T-helper 2 cell (primary cell): ENCODE measurements at places on chromosomes 7 and 10.

GRCh38 chr10:89279421-89279869, 22.4 kb upstream of the IFIT2 start:
- no peak for DNase-seq

GRCh38 chr10:97503406-97503805, 4.7 kb downstream of the UBTD1 start:
- DNase-seq, result no peak

DNA sequence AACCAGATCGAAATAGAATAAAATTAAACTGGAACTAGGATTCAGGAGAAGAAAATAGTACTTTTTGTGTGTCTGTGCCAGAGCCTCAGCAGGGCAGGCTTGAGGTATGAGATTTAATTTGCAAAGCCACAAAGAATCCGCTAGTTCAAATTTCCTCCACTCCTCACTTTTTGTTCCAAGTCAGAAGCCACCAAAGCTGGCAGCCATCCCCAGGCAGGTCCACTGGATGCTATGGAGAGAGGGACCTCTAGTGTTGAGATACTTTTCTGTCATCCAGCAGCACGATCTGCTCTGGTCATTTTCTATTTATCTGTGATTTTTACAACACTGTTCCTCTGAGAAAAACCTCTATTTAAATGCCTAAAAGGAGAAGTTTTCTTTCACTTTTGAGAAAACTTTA, 147.9 kb upstream of the FRMD4A start:
- no peak for DNase-seq

DNA sequence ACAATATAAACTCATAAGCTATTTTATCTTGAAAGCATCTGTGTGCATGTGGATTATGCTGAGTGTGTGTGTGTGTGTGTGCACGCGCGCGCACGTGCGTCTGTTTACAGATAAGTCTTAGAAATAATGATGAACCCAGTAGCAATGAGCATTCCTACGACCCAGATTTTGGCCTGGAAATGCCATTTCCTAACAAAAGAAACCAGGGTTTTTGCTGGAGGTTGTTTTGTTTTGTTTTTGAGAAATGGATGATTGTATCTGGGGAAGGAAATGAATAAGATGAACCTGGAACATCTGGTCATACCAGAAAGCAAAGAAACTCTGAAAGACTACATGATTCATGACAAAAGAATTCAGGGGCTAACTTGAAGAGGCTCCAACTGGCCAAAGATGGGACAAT, 22.1 kb upstream of the LMOD2 start:
- DNase-seq, result no peak

DNA sequence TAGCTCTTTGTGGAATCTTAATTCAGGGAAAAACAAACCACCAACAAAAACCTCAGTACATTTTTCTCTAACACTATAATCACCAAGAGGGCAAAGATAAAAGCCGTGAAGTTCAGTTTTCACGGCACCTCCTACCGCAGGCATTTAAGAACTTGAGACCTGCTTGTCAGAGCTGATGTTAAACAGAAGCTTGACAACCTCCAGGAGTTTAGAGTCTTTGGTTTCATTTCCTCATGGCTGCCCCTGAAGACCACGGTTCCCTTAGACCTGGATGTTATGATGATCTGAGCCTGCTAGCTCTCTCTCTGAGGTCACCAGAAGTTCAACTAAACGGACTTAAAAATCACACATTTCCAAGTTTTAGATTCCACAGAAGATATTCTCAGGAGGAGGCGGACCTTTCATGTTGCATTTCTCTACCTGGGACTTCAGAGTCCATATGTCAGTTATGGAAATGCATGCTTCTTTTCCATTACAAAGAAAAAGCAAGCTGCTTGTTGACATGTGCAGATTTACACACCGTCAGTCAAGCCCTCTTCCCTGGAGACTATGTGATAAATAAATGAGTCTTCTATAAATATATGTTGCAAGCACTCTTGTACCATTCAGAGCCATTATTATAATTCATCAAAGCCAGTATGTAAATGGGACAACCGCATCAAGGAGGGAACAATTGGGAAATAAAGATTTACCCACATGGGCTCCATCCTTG, 258.0 kb downstream of the GFRA1 start:
- no peak for DNase-seq

GRCh38 chr7:129741743-129742213, 130.3 kb downstream of the NRF1 start:
- no peak for DNase-seq

DNA sequence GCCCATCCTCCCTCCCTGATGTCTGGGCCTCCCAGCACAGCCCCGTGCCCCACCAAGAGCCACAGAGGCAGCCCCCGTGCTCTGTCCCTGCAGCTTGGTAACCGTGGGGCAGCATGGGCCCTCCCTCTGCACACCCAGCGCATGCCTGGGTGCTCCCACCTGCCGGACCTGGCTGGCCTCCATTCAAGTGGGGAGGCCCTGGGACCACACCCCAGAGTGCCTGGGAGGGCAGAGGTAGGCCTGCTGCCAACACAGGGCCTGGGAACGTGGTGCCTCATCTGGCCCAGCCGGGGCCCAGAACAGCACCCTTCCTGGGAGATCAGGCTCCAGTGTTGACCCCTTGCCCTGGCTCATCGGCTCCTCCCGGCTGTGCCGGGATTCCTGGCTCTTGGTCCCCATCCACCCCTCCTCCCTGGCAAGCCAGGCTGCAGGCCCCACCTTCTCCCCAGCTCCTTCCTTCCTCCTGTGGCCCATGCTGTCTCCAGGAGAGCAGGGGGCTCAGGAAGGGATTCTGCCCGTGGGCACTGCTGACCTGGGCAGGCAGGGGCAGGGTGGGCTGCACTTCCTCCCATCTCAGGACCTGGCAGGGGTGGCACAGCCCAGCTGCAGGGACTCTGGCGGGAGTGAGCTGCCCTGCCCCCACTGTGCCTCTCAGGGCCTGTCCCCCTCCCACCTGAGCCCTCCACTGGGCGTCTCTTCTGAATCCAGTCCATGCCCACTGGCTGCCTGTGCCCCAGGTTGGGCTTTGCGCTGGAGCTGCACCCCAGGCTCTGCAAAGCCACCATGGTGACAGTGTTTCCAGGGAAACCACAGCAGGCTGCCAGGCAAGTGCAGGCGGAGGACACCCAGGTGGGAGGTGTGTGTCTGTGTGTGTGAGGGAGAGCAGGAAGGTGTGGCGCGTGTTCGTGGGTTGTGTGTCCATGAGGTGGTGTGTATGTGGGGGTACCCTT, 32.6 kb downstream of the PWWP2B start:
- no peak for DNase-seq

- no peak for DNase-seq
These were observed 6.5 kb upstream of the SNX10 start for GRCh38 chr7:26284995-26285632.

DNA sequence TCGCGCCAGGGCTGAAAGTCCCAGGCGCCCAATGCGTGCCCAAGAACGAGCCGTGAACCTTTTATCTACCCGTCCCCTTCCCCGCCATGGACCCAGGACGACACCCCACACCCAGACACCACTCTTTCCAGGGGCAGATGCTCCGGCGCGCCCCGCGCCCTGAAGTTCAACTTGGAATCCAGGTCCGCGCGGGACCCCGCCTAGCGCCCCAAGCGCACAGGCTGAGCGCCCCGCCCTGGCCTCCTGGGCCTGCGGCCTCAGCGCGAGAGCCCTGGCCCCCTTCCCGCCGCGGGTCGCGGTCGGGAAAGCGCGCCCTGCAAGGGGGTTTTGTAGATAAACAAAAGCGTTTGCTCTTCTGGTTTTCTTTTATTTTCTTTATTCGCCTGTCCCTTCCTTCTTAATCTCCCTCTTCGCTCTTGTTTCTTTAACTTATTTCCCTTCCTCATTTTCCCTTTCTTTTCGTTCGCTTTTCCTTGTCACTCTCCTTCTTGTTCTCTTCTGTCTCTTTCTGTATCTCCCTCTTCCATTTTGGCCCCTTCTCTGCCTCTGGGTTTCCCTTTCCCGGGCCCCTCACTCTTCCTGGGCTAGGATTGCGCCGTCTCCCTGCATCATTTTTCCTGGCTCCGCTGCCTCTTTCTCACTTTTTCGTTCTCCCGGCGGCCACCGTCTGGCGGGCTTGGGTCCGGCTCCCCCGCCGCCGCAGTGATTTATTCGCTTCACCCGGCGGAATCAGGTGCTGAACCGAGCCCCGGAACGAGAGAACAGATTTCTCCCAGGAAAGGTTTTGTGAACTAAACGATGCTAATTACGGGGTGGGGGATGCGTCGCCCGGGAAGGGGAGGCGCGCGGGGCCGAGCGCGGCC, 15.3 kb upstream of the PAX2 start:
- no peak for DNase-seq

GRCh38 chr7:143354965-143355364, 7.5 kb downstream of the FAM131B start:
- DNase-seq, result no peak

DNA sequence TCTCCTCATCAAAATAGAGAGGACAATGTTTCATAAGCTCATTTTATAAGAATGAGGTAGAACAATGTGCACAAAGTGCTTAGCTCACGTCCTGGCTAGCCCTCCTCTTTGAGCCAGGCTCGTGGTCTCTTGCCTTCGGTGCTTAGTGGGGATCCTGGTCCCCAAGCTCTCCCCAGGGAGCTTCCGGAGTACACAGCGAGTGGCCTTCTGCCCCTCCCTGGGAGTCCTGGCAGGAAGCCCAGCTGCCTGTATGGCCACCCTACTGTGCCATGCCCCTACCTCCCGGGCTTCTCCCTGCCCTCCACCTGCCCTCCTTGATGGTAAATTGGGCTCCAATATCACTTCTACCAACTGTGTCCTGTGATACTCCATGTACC, 868 bp downstream of the MYO1G start:
- no peak for DNase-seq

GRCh38 chr7:101553771-101554445, 75.2 kb downstream of the MYL10 start:
- DNase-seq, result no peak

- DNase-seq, result no peak
These were observed 52.7 kb downstream of the DENND11 start for GRCh38 chr7:141649137-141649864.

- no peak for DNase-seq
These were observed 1.5 kb downstream of the KMT2E start for GRCh38 chr7:105015390-105015965.

DNA sequence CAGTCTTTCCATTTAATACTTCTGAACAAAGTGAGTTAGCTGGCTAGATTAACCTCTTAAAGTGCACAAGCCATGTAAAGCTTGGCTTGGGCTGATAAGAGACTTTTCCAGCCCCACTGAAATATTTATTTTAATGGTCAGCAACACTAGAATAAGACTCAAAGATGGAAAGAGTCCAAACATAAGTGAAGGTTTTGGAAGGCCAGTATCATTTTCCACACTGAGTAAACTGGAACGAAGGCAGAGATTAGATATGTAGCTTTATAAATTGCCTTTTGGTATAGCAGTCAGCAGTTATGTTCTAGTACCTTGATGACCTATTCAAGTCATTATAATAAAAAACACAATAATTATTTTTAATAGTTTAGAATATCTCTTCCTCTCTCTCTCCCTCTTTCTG, 102.2 kb downstream of the HDAC9 start:
- no peak for DNase-seq

- DNase-seq, result no peak
These were observed 109.4 kb downstream of the MAD1L1 start for GRCh38 chr7:2123360-2123759.

DNA sequence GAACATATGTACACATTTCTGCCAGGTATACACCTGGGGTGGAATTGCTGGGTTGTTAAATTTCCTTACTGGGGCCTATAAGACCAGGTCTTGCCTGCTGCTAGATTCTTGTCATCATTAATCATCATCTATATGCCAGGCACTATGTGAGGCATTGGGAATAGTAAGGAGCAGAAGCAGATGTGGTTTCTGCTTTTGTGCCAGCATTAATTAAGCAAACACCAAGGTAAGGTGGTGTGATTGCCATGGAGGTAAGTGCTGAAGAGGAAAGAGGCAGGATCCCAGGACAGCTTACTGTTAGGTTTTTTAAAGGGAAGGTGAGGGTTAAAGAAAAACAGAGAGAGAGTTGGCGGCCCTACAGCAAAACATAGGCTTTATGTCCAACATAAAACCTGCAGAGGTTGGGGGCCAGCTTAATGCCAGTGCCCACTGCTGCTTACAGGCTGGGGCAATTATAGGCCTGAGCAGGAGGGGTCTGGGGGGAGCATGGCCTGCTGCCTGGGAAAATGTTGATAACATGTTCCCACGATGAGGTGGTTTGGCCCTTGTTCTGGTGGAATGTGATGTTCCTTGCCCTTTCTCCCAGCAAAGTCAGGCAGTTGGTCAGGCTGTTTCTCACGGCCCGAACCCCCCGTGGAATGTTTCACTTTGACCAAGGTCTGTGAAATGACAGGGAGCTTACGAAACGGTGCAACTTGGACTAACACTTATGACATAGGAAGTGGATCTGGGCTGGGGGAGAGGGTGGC, 93.9 kb downstream of the RBM20 start:
- DNase-seq, result no peak

DNA sequence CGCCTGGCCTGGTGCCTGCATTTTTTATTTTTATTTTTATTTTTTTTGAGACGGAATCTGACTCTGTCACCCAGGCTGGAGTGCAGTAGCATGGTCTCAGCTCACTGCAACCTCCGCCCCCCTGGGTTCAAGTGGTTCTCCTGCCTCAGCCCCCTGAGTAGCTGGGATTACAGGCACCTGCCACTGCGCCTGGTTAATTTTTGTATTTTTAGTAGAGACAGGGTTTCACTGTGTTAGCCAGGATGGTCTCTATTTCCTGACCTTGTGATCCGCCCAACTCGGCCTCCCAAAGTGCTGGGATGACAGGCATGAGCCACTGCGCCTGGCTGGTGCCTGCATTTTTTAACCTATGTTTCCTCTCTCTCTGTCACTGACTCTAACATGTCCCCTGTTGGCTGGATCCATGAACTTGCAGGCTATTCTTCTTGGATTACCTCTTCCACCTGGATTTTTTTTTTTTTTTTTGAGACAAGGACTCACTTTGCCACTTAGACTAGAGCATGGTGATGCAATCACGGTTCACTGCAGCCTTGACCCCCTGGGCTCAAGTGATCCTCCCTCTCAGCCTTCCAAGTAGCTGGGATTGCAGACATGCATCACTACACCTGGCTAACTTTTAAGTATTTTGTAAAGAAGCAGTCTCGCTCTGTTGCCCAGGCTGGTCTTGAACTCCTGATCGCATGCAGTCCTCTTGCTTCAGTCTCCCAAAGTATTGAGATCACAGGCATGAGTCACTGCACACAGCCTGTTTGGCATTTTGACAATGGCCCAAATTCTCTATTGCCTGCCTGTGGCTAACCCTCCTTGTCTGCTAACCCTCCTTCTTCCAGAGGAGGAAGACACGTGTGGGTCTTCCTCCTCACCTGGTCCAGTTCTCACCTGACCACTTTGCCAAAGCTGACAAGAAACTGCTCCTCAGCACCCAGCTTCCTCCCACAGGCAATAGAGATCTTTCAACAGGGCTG, 23.0 kb upstream of the PRPF18 start:
- no peak for DNase-seq

DNA sequence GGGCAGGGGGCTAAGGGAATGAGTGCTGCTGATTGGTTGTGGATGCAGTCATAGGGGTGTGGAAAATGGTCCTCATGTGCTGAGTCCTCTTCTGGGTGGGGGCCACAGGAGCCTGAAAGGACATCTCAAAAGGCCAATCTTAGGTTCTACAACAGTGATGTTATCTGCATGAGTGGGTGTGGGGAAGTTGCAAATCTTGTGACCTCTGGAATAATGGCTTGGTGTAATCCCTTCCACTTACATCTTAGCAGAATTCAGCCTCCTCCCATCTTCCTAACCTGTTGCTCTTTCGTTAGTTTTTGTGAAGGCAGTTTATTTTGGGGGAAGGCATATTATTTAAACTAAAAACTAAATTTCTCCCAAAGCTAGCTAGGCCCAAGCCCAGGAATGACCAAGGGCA, 42.0 kb upstream of the OIT3 start:
- no peak for DNase-seq
